Activated CD4-positive, alpha-beta T cell treated with anti-CD3 and anti-CD28 coated beads, Interleukin-2, Interleukin-6, amounts not matched to agents 100 ng/mL and 50 ng/mL, durations not matched to agents 16 hours and 8 hours (primary cell): ENCODE measurements at places on chromosomes 7 and 10.
A peak's percentile ranks its signal among the peaks of the same experiment; 100 is the strongest.

DNA sequence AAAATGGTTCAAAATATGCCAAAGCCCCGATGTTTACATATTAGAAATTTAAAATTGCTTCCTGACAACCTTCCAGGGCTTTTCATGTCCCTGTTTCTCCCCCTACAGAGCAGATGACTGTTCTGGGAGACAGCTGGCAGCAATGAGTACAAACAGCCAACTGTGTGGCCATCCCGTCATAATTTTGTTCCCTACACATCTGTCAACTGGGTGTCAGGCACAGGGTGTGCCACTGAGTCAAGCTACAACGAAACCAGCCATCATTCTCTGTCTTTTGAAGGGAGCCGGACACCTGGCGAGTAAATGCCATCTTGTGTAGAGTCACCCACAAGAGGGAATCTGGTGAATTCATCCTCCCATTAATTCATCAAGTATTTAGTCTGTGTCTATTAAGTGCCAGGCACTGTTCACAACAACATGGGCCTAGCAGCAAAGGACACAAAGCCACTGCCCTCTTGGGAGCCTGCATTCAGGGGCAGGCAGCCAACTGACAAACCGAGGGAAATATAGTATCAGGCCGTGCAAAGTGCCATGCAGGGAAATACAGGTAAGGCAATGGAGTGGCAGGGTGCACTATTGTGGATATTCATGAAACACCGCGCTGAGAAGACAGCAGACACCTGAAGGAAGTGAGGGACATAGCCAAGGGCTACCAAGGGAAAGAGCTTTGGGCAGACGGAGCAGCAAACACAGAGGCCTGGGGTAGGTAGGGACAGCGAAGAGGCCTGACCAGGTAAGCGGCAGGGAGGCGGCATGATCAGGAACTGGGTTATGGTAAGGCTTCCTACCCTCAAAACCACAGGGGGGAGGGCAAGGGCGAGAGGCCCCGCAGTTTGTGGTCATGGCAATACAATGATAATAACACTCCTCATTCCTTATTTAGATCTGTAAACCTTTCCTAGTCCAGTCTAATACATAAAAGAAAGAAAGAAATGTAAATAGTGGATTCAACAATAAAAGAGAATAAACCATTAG lies 213.6 kb downstream of the FAM107B start:
- DNase-seq: peak; percentile 53

- no peak for DNase-seq
These were observed 115.9 kb upstream of the CACUL1 start for GRCh38 chr10:118870467-118871243.

GRCh38 chr7:132226046-132226956 lies 350.0 kb downstream of the PLXNA4 start:
- no peak for DNase-seq

DNA sequence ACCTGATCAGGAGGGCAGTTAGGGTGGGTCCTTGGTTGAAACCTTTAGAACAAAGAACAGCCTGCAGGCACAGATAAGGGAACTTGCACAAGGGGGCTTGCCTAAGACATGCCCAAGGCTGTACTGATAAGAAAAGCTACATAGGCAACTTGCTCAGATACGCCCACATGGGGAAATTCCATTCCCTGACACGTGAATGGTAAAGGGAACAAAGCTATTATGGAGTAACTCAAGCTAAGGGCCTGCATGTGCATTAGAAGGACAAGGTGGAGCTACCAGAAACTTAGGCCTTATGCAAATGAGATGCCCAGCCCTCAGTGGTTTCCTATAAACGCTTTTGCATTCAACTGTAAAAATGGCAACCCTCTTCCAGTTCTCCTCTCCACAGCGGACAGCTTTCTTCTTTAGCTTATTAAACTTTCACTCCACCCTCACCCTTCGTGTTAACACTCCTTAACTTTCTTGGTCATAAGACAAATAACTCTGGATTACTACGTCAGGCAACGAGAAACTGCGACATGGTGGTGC lies 1192.1 kb upstream of the CELF2 start:
- DNase-seq: no peak

GRCh38 chr7:42315631-42316030 lies 78.6 kb upstream of the GLI3 start:
- no peak for DNase-seq

DNA sequence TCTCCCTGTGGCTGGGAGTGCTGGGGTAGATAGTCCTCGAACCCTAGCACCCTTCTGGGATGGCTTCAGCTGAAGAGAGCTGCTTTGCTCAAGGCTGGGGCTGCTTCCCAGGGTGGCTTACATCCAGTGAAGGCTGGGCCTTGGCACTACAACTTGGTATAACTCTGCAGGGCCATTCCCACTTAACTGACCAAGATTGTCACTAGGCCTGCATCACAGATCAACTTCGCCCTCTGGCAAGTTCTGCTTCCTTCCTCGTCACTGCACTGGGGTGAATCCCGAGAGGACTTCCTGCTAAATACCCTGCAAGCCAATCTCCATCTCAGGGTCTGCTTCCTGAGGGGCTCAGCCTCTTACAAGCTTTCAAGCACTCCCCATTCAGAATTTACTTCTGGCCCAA lies 195.2 kb downstream of the DOCK4 start:
- no peak for DNase-seq

DNA sequence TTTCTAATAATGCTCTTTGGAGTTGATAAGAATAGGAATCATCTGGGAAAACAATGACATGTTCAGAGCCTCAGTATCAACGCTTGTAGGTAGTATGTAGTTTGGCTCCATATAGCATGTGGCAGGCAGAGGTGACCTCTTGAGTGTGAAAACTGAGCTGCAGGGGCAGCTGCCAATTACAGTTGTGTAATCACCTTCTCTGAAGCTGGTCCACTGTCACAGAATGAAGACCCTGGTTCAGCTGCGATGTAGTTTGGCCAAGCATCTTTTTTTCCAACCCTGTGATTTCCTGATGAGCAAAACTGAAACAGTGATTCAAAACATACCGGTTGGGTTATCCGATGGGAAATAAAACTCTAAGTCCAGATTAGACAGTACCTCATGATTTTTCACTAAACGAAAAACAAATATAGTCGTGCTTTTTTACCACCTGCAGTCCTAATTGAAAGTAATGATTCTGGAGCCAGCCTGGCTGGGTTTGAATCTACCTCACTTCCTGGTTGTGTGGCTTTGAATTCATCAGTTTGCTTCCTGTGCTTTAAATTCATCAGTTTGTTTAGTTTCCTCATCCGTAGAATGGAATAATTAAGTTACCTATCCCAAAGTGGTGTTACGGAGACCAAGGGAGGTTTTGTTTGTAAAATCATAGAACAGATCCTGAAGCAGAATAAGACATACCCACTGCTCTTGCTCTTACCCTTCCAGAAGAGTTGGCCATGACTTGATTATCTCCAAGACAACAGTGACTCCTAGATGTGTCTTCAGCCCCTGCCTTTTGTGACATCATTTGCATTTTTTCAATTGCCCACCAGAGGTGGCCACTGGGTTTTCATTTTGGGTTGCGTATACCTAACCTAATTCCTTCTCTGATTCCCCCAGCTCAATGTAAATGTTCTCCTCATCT lies 87.4 kb downstream of the CELF2 start:
- peak; percentile 23 for DNase-seq

DNA sequence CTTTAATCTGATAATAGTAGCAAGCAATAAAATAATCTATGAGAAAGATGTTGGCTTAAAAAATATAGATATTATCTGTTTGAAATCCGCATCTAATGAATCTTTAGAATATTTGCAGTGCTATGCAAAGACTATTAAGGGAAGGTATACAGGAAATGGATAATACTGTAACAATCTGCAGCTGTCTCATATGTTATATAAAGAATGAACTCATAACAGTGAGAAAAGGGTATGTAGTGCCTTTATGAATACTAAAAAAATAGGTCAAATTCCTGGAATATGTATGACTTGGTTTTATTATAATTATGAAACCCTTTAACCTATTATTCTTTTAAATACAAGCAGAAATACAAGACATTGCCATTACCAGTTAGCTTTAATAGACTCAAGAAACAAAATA lies 105.1 kb upstream of the GPR22 start:
- DNase-seq: no peak

- no peak for DNase-seq
These were observed 40.5 kb upstream of the RABGEF1 start for GRCh38 chr7:66699998-66700397.
